ENCODE measurements at places on chromosomes 4 and X.

DNA sequence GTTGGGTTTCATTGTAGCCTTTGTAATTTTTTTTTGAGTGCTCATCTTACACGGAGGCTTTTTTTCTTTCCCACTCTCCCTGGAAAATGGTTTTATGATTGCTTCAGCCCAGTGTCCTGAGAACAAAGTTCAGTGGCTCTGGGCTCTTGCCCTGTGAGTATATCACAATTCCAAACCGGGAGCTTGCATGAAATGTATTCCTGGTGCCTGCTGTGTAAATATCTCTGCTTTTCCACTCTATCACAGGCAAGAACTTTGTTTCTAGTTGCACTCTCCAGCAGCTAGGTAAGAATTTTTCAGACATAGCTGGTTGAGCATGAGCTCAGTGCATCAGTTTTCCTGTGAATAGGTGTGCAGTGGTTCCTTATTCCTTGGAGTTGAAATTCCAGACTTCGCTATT, 60.8 kb downstream of the SUPT20HL2 start:
- no peak overlapping the region for H3K4me3 ChIP-seq
- H3K4me1 ChIP-seq, result no peaks in the 10 kb centered on the region
- no peak overlapping the region for H3K27ac ChIP-seq
- no peaks in the 10 kb centered on the region for H3K36me3 ChIP-seq

DNA sequence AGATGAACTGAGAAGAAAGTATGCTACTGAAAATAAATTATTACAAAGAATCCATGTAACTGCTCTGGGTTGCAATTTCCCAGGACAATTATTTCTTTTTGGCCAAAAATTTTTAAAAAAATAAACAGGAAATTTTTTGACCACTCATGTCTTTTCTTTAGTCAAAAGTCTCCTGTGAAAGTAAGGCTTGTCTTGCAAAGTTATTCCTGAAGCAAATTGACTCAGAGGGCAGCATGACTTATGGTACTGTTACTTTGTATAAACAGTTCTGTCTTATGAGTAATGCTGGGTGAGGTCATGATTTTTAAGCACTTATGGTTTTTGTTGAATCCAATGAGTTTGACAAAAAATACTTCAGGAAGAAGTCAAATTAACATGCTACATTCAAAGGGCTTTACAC, 292.8 kb upstream of the ARSJ start:
- H3K27me3 ChIP-seq, result no peaks in the 10 kb centered on the region
- no peak overlapping the region for H3K27ac ChIP-seq
- no peak overlapping the region for H3K4me3 ChIP-seq
- no peak for DNase-seq

DNA sequence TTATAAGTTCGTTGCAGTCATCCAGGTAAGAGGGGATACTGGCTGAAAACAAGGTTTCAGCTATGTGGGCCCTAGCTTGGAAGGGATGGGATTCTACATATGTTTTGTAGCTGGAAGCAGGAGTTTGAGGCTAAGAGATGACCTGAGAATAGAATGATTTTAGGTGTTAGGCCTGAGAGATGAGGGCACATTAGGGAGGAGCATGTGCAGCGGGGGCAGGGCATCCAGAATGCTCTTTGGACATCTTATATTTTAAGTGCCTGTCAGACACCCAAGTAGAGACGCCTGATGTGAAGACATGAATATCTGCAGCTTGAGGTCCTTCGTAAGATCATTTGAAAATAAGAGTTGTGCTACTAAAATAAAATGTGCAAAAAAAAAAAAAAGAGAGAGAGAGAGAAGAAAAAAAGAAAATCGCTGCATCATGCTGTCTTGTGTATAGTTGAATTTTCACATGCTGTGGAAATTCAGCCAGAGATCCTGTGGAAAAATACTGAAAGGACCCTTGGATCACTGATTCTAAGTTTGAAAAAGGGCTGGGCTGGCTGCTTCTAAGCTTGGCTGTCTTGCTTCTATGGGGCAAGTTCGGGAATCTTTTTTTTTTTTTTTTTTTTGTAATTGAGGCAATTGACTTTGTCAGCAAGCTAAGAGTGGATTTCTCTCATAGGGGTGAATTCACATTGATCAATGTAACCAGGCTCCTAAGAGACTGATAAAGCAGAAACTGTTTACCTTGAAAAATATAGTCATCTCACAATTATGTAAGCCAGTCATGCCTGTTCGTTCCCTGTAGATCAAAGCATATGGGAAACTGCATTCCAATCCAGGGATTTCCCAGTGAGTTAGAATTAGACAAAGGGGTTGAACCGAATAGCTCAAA, 341.0 kb upstream of the GATB start:
- H3K27me3 ChIP-seq, result no peaks in the 10 kb centered on the region
- DNase-seq, result no peak
- H3K4me3 ChIP-seq, result no peak overlapping the region
- peaks cover 64% of the 10 kb centered on the region for H3K4me1 ChIP-seq
- peak overlapping the region; percentile 95 for H3K27ac ChIP-seq

GRCh38 chr4:7598939-7599790, 164.4 kb upstream of the PSAPL1 start:
- H3K4me3 ChIP-seq, result no peak overlapping the region
- no peak for DNase-seq
- no peaks in the 10 kb centered on the region for H3K36me3 ChIP-seq
- H3K4me1 ChIP-seq, result no peaks in the 10 kb centered on the region
- no peak overlapping the region for H3K27ac ChIP-seq

GRCh38 chrX:39205467-39205866, 404.2 kb downstream of the MID1IP1 start:
- H3K27ac ChIP-seq, result no peak overlapping the region
- H3K4me3 ChIP-seq, result no peak overlapping the region
- no peak for DNase-seq

GRCh38 chr4:77819404-77819842, 255 bp upstream of the CNOT6L start:
- H3K27ac ChIP-seq, result peak overlapping the region; percentile 98
- peak overlapping the region; percentile 84 for H3K4me3 ChIP-seq
- H3K27me3 ChIP-seq, result no peaks in the 10 kb centered on the region
- peaks cover 53% of the 10 kb centered on the region for H3K4me1 ChIP-seq
- peaks cover 3% of the 10 kb centered on the region for H3K36me3 ChIP-seq

DNA sequence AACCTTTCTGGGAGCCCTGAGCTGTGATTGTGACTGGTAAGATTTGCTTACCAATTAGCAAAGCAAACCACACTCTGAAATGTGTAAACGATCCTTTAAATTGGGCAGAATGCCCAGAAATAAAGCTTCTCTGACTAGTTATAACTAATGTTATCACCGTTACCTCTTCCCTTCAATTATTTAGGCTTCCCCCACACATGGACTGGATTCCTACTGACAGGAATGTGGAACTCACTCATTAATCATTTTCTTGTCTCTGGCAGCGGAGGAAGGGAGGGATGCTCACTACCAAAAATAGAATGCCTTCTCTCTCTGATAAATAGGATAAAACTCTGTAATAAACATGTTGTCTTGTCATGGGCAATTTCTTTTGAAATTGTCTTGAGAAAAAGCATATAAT, 25.3 kb upstream of the NWD2 start:
- no peak overlapping the region for H3K4me3 ChIP-seq
- H3K4me1 ChIP-seq, result no peaks in the 10 kb centered on the region
- H3K27me3 ChIP-seq, result peaks cover 3% of the 10 kb centered on the region
- H3K27ac ChIP-seq, result no peak overlapping the region
- no peak for DNase-seq

DNA sequence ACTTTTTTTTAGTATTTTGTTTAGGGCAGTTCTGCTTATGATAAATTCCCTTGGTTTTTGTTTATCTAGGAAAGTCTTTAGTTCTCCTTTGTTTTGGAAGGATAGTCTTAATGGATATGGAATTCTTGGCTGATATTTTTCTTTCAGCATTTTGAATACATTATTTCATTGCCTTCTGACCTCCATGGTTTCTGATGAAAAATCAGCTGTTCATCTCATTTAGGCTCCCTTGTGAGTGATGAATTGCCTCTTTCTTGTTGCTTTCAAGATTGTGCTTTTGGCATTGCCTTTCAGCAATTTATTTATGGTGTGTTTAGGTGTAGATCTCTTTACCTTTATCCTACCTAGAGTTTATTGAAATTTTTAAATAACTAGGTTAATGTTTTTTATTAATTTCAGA, 41.5 kb upstream of the LCORL start:
- H3K27me3 ChIP-seq, result peaks cover 4% of the 10 kb centered on the region
- no peak overlapping the region for H3K4me3 ChIP-seq
- no peak for DNase-seq
- no peaks in the 10 kb centered on the region for H3K4me1 ChIP-seq
- no peak overlapping the region for H3K27ac ChIP-seq
- no peaks in the 10 kb centered on the region for H3K36me3 ChIP-seq

DNA sequence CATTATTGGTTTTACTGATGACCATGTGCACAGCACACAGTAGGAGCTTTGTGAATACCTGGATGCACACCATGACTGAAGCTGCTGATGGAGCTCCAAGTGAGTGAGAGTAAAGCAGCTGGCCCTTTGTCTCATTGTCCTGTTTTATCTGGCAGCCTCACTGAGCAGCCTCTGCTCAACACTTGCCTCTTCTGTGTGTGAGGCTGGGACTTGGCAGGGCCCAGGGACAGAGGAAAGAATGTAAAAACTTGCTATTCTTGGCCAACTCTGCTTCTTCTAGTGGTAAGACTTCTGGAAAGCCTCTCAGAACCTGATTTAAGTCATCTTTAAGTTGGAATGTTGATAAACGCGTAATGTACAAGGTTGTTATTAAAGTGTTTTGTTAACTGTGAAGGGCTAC, 61.4 kb downstream of the BEX1 start:
- no peak for DNase-seq
- no peak overlapping the region for H3K27ac ChIP-seq

DNA sequence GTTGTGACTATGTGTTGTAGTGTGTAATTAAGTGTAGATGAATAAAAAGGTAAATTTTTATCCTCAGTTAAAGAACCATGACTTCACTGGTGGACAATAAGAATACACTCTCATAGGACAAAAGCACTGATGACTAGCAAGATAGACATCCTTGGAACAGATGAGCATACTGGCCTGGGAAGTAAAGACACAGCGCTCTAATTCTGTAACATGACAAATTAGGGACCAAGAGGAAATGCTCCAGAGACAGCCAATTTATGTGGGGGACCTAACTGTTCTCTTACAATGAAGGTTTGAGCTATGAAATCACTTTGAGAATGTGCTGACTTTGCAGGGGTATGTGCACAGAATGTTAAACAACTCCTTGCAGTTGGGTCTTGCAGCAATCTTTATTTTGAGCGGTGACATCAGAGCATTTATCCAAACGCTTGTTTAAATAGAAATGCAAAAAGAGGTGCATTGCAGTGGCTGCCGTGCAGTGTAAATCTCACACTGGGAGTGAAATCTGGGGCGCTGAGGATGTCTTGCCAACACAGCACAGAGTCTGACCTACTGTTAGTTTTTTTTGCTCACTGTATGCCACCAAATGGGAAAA, 109.3 kb downstream of the MAGEC2 start:
- no peak for DNase-seq
- H3K36me3 ChIP-seq, result no peaks in the 10 kb centered on the region
- no peak overlapping the region for H3K27ac ChIP-seq
- no peaks in the 10 kb centered on the region for H3K27me3 ChIP-seq
- H3K4me3 ChIP-seq, result no peak overlapping the region
- no peaks in the 10 kb centered on the region for H3K4me1 ChIP-seq

GRCh38 chr4:183962419-183962818, 57.3 kb downstream of the STOX2 start:
- DNase-seq, result no peak
- no peaks in the 10 kb centered on the region for H3K27me3 ChIP-seq
- H3K36me3 ChIP-seq, result no peaks in the 10 kb centered on the region
- no peaks in the 10 kb centered on the region for H3K4me1 ChIP-seq

DNA sequence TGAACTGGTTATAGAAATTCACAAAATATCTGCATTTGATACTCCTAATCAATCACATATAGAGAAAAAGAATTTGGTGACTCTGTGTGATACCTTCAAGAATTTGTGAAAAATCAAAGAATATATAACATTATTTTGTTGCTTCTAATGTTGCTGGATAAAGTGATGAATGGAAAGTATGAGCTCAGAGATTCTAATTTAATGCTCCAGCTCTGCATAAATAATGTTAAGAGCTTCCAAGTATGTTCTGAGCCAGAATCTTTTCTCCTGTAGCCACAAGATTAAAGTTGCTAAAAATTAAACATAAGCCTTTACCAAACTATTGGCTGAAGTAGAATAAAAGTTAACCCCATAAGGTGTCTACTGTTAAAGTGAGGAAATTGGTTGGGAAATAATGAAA, 294.7 kb upstream of the CT83 start:
- H3K4me1 ChIP-seq, result no peaks in the 10 kb centered on the region
- no peak overlapping the region for H3K27ac ChIP-seq
- H3K27me3 ChIP-seq, result no peaks in the 10 kb centered on the region
- no peak for DNase-seq
- H3K4me3 ChIP-seq, result no peak overlapping the region

- no peaks in the 10 kb centered on the region for H3K36me3 ChIP-seq
- no peak overlapping the region for H3K4me3 ChIP-seq
- H3K4me1 ChIP-seq, result no peaks in the 10 kb centered on the region
- no peak for DNase-seq
- no peak overlapping the region for H3K27ac ChIP-seq
These were observed 118.0 kb upstream of the EDNRA start for GRCh38 chr4:147362938-147363337.

GRCh38 chr4:91916219-91916618, 387.5 kb upstream of the GRID2 start:
- H3K27ac ChIP-seq, result no peak overlapping the region
- H3K27me3 ChIP-seq, result no peaks in the 10 kb centered on the region
- no peak overlapping the region for H3K4me3 ChIP-seq
- no peaks in the 10 kb centered on the region for H3K4me1 ChIP-seq
- H3K36me3 ChIP-seq, result no peaks in the 10 kb centered on the region

GRCh38 chr4:151192556-151193235, 84.3 kb upstream of the PRSS48 start:
- no peaks in the 10 kb centered on the region for H3K4me1 ChIP-seq
- DNase-seq, result no peak
- no peaks in the 10 kb centered on the region for H3K27me3 ChIP-seq
- no peaks in the 10 kb centered on the region for H3K36me3 ChIP-seq

DNA sequence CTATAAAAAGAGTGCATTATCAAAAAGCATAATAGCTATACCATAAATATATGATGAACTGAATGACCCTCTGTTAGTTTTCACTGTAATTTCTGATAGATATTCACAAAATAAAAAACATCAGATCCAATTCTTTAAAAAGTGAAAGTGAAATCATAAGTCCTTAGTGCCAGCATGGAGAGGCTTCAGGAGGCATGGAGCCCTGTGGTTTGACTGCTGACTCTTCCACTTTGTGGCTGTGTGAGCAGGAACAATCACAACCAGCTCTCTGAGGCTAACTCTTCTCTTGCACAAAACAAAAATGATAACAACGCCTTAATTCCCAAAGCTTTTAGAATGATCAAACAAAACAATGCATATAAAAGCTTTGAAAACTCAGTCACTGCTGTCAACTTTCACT, 1143.9 kb downstream of the PDHA2 start:
- H3K4me1 ChIP-seq, result peaks cover 25% of the 10 kb centered on the region
- peak; percentile 60 for DNase-seq
- no peaks in the 10 kb centered on the region for H3K36me3 ChIP-seq
- peak overlapping the region; percentile 38 for H3K4me3 ChIP-seq
- H3K27me3 ChIP-seq, result no peaks in the 10 kb centered on the region
- H3K27ac ChIP-seq, result peak overlapping the region; percentile 55

GRCh38 chr4:63607169-63607872, 801.9 kb downstream of the TECRL start:
- H3K36me3 ChIP-seq, result no peaks in the 10 kb centered on the region
- H3K4me3 ChIP-seq, result no peak overlapping the region
- H3K27ac ChIP-seq, result no peak overlapping the region
- no peak for DNase-seq
- no peaks in the 10 kb centered on the region for H3K4me1 ChIP-seq
- no peaks in the 10 kb centered on the region for H3K27me3 ChIP-seq
